CD8-positive, alpha-beta memory T cell (primary cell): ENCODE measurements at places on chromosomes 13 and 19. TPM values are rescaled to one million over a fixed set of nuclear protein-coding genes. Genes with fewer than 3 reads are reported as not detected.

DNA sequence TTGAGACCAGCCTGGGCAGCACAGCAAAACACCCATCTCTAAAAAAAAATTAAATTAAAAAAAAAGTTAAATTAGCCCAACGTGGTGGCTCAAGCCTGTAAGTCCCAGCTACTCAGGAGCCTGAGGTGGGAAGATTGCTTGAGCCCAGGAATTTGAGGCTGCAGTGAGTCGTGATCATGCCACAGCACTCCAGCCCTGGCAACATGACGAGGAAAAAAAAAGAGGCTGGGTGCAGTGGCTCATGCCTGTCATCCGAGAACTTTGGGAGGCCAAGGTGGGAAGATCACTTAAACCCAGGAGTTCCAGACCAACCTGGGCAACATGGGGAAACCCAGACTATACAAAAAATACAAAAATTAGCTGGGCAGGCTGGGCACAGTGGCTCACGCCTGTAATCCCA lies 2.2 kb upstream of the TMEM161A start:
- DNase-seq = no peak

DNA sequence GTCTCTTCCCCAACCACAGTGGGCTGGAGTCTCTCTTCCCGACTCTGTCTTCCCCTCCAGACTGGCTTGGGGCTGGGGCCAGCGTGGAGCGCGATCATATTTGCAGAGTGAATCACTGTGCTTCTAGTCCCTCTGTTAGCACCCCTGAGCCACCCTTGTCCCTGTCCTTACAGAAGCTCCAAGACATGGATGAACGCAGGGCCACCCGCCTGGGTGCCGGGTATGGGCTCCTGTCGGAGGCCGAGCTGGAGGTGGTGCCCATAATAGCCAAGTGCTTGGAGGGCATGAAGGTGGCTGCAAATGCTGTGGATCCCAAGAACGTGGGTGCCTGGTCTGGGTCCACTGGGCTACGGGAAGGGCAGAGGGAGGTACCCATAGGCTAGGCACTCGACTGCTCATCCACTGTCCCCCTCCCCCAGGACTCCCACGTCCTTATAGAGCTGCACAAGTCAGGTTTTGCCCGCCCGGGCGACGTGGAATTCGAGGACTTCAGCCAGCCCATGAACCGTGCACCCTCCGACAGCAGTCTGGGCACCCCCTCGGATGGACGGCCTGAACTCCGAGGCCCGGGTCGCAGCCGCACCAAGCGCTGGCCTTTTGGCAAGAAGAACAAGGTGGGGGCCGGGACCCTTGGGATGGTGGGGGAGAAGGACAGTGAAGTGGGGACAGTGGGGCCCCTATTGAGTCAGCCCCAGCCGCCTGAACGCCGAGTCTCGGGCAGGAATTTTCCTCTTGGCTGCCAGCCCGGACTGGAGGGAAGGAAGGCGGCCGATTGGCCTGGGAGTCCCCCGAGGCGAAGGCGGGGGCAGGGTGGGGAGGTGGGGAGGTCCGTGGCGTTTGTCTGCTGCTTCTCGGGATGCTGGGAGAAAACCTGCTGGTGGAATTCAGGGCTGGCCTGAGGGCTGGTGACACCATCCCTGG lies 5.2 kb downstream of the TRIP10 start:
- DNase-seq = no peak

- DNase-seq = no peak
These were observed 10.8 kb upstream of the RANBP3 start for GRCh38 chr19:5988517-5989387.

- peak; percentile 29 for DNase-seq
These were observed 27.5 kb upstream of the KATNAL1 start for GRCh38 chr13:30334663-30335386.

DNA sequence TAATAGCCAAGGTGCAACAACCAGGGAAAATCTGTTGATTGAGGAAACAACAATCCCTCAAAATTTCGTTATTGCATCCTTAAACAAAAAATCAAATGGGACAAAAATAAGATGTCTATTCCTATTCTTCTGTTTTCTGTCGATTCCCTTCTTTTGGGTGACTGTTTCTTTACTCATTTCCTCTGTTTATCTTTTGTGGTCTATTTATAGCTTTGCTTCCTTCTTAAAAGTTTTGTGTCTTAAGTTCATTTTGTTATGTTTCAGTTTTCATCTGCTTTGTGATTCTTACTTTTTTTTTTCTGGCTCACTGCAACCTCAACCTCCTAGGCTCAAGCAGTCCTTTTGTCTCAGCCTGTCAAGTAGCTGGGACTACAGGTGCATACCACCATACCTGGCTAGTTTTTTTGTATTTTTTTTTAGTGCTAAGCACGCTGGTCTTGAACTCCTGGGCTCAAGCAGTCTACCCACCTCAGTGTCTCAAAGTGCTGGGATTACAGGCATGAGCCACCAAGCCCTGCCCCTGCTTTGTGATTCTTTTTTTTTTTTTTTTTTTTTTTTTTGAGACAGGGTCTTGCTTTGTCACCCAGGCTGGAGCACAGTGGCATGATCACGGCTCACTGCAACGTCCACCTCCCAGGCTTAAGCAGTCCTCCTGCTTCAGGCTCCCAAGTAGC lies 10.4 kb downstream of the ZNF146 start:
- no peak for DNase-seq

DNA sequence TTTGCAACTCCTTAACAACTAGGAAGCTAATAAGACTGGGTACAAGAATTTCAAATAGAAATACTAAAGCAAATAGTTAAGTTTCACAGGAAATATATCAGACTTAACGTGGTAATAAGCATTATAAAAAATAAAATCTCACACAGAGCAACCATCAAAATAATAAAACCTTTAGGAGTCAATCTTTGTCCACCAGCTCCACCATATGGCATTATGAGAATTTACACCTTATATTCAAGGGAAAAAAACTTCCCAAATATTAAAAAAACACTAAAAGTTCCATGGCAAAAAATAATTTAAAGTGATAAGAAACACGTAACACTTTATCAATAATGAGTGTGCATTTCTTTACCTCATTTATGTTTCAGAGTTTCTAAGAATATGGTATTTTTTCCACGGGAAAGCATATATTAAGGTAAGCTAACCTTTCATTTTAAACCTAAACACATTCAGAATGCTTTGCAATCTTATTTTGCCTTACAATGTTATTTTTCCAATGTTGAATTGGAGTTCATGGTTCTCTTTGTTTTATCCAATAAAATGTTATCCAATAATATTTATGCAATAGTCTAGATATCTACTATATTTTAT lies 423.2 kb upstream of the SGCG start:
- DNase-seq = no peak

DNA sequence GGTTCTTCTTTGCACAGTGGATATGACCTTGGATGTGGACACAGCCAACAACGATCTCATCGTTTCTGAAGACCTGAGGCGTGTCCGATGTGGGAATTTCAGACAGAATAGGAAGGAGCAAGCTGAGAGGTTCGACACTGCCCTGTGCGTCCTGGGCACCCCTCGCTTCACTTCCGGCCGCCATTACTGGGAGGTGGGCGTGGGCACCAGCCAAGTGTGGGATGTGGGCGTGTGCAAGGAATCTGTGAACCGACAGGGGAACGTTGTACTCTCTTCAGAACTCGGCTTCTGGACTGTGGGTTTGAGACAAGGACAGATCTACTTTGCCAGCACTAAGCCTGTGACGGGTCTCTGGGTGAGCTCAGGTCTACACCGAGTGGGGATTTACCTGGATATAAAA lies 9.4 kb downstream of the RFPL4AL1 start:
- no peak for DNase-seq

The SIGLEC5 gene
- total RNA-seq = 0.13 TPM

- DNase-seq = no peak
These were observed 208.0 kb downstream of the SPRY2 start for GRCh38 chr13:80132741-80133601.

DNA sequence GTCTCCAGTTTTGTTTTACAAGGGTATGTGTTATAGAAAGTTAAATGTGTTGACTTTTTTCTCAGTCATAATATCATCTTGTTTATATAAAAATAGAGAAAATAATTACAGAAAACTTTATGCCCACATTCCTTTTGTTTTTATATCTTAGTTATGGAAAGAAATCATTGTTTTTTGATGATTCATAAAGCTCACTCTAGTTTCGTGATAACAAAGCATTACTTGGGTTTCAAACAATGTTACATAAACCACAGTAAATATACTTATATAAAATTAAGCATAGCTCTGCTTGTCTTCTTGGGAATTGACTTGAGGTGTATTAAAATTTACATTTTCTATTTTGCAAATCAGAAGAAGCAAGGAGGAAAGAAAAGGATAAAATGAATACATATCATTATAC lies 111.8 kb downstream of the SGCG start:
- DNase-seq = no peak

The NKPD1 gene
- total RNA-seq = 0.18 TPM

DNA sequence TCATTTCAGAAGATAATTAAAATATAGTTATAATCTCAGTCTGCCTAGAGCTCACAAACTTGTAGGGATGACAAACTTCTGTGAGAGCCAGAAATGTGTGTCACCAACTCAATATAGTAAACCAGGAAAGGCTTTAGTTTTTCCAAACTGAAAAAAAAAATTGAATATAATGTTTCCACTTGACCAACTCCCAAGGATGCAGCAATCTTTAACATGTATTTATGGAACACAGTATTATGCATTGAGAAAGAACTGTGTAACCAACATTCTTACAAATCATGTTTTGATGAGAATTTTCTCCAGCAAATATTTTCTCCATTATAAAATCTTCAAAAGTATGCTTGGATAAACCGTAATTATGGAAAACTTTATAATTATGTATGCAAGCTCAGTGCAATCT lies 50.1 kb upstream of the KLF12 start:
- no peak for DNase-seq

The SPRED3 gene
- total RNA-seq = 0.66 TPM

- DNase-seq = no peak
These were observed 49.9 kb downstream of the EDNRB start for GRCh38 chr13:77868717-77869116.

DNA sequence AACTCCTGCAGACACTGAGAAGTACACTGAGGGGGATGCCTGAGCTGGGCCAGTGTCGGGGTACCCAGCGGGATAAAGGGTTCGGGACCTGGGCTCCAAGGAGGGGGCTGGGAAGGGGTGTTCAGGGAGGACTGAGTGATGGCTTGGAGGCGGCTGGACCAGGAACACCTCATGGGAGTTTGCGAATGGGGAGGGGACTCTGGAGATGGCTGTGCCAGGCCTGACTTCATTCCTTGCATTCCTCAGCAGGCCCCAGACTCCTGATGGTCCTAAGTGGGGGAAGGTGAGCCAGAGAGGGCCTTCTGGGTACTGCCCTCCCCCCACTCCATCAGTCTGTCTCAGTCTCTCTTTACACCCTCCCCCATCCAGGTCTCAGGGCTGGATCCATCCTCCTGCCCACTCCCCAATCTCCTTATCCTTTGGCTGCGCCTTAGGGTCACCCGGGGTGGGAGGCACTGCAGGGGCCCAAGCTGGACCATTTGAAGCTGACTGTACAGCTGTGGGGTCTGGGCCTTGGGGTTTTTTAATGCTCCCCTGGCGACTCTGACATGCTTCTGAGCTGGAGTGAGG lies 13.8 kb downstream of the PAK4 start:
- DNase-seq = no peak

The NLRP12 gene
- total RNA-seq = not detected

The LAIR1 gene
- total RNA-seq = 13.1 TPM

DNA sequence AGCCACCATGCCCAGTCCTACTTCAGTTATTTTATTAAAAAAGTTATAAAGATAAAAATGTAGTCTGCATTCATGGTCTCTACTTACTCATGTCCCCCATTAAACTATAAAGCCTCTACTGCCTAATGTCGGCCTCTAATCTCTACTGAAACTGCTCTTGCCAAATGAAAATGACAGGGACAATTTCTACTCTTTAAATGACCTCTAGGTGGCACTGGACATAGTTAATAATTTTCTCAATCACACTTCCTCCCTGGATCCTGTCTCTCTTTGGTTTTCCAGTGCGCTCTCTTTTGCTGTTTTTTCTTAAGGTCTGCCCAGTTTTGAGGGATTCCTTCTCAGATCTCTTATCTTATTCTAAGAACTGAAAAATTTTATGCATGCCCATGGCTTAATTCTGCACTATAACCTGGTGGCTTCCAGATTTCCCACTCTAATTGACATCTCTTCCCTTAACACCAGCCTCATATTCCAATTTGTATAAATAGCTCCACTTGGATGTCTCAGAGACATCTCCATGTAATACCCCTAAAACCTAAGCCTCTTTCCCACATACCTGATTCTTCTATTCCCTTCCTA lies 54.3 kb downstream of the MTMR6 start:
- DNase-seq = no peak

The ACP7 gene
- not detected for total RNA-seq

The TNNT1 gene
- total RNA-seq = not detected

- DNase-seq = no peak
These were observed 107.2 kb downstream of the STARD13 start for GRCh38 chr13:33178209-33178840.

GRCh38 chr13:30685987-30686386 lies 49.4 kb upstream of the ALOX5AP start:
- DNase-seq = no peak

The GIPR gene
- 1.7 TPM for total RNA-seq
